Right hindlimb (tissue), 1 donor: ENCODE measurements at places on chromosomes 7 and 10.

DNA sequence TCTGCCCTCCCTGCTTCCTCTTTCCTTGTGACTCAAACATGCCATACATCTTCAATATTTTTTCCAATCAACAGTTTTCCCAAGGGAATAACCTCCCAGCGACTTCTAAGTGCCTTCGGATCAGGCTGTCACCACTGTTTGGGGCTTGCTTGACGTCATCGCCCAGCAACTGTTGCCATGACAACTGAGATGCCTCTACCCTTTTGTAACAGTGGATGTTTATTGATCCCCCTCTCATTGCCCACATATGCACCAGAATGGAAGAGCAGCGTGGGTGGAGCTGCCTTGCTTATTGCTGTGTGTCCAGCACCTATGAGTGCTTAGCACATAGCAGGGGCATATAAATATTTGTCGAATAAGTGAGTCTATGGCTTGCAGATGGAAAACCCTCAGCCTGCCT lies 14.4 kb downstream of the FFAR4 start:
- no peak for DNase-seq

DNA sequence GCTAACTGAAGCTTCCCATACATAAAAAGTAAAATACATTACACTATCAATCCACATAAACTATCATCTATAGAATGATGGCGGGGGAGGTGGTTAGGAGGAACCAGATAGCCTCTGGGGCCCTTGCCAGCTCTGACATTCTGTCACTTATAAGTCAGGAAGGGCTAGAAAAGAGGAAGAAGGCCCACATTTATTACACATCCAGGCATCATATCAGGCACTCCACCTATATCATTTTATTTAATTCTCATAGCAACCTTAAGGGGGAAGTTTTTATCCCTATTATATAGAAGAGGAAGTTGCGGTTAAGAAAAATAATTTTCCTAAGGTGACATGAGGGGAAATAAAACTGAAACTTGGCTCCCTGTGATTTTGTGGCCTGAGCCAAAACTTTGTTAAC lies 29.9 kb downstream of the HEPACAM2 start:
- DNase-seq = no peak

- DNase-seq = peak; percentile 84
Measured at GRCh38 chr7:87219545-87220025, at the start of gene TMEM243. Gene TMEM243 (minus strand): TSS chr7:87219732. CDS start chr7:87219503, 229 bp downstream.

- no peak for DNase-seq
Measured at GRCh38 chr7:46143949-46144917, 223.2 kb upstream of the IGFBP3 start.

GRCh38 chr10:121822180-121822579 lies 105.7 kb downstream of the ATE1 start:
- DNase-seq = no peak

GRCh38 chr7:24967696-24968095 lies 12.3 kb downstream of the OSBPL3 start:
- DNase-seq = no peak

DNA sequence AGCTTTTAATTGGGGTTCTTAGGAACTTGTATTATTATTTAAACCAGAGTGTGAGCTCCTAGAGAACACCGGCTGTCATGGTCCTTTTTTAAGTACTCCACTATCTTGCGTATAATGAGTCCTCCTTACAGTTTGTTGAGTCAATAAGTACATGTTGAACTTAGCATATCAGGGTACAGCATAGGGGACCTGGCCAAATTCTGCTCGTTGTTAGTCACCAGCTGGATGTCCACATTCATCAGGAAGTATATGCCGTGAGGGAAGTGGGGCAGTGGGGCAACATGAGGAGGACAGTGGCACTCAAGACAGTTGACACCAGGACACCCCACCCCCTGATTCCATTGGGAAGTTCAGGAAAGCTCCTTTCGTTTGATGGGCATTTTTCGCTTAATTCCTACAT lies 16.6 kb downstream of the RPP30 start:
- DNase-seq = no peak

GRCh38 chr7:103915680-103916357 lies 73.6 kb downstream of the RELN start:
- no peak for DNase-seq

GRCh38 chr10:131792809-131793208 lies 108.0 kb upstream of the PPP2R2D start:
- DNase-seq = no peak

DNA sequence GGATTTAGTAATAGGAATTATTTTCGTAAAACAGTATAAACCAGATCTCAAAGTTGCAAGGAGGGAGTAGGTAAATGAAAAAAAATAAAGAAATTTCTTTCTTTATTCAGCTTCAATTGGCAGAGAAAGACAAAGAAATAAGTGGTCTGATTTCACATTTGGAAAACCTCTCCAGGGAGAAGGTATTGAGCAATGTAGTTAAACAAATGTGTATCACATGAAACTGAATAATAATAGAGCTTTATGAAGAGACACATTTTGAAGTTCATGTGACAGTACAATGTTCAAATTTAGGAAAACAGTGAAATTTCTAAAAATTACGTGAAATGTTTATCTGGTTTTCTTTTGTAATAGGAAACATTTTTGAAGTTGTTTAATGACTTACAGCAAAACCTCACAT lies 63.0 kb downstream of the TAX1BP1 start:
- no peak for DNase-seq
